ENCODE measurements at places on chromosomes 5 and 9.
A peak's percentile ranks its signal among the peaks of the same experiment; 100 is the strongest.

DNA sequence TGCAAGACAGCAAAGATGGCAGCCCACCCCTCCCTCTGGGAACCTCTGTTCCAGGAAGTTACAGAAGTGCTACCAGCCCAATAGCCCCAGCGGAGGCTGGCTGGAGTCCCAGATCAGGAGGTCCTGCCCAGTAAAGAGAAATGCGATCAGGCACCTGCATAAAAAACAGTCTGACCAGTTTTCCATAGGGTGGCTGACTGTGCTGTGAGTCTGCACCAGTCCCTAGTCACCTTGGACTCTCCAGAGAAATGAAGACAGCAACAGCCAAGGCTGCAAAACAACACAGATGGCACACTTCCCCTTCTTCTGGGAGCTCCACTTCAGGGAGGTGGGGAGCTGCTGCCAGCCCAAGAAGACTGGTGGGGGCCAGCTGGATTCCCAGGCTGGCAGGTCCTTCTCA is 265.5 kb upstream of the PCSK5 start:
- no peak for DNase-seq

GRCh38 chr9:107005201-107005600 is 142.2 kb downstream of the ZNF462 start:
- no peak for DNase-seq

DNA sequence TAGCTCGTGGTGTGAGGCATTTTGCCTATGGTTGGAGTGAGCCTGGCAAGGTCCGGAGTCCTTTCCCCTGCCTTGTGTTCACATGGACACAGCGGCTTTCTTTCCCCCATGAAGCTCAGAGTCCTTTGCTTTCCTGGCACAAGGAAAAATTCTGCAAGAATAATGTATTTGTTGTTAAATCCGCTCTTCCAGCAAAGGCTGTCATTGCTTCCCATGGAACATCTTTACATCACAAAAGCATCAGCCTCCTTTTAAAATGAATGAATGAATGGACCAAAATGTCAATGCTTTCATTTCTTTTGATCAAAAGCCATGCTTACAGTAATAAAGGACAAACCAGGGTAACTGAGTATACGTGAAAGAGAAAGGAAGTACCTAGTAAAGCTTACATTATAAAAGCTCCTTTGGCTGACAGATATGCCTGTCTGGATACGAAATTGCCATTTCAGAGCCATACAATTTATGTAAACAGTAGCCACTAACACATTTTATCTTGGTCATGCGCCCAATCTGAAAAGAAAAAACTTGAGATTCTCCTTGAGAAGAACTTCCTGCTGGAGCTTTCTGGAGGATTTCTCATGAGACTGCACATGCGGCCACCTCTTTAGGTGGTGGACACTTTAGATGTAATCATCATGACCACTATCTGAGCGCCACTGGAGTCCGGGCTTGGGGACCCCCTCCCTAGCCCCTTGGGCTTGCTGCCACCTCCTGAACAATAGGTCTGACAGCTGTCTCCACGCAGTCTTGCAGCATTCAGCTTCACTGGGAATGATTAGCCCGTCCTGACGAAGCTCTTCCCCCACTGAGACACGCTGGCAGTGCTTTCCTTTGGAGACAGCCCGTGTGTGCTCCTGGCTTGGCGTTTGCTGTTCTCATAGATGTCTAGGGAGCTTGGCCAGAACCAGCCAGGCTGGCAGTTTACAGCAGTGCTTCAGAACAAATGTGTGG is 355.9 kb downstream of the ADAMTS6 start:
- peak; percentile 35 for DNase-seq

GRCh38 chr9:125137200-125137599 is 6.1 kb downstream of the SCAI start:
- DNase-seq, result peak; percentile 79

DNA sequence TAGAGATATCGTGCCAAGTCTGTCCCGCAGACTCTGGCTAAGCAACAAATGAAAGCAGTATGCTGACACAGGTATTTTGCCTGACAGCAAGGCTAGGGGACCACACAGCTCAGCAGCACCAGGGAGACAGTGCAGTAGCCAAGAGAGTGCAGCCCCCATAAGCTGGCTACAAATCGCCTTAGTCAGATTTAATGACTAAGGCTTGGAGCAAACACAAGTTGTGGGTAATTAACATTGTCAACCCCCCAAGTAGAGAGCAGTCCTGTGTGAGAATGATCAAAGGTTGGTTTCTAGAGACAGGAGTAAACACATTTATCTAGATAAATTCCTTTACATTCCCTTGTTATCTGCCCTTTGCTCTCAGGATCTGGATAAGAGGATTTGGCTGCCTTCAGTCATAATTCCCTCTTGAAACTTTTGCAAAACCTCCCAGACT is 1434.5 kb upstream of the CDH6 start:
- DNase-seq, result no peak

- DNase-seq, result no peak
Measured at GRCh38 chr5:179858241-179858585, 404 bp downstream of the MRNIP start.

GRCh38 chr9:95977371-95977770 is 101.9 kb downstream of the ERCC6L2 start:
- no peak for DNase-seq

DNA sequence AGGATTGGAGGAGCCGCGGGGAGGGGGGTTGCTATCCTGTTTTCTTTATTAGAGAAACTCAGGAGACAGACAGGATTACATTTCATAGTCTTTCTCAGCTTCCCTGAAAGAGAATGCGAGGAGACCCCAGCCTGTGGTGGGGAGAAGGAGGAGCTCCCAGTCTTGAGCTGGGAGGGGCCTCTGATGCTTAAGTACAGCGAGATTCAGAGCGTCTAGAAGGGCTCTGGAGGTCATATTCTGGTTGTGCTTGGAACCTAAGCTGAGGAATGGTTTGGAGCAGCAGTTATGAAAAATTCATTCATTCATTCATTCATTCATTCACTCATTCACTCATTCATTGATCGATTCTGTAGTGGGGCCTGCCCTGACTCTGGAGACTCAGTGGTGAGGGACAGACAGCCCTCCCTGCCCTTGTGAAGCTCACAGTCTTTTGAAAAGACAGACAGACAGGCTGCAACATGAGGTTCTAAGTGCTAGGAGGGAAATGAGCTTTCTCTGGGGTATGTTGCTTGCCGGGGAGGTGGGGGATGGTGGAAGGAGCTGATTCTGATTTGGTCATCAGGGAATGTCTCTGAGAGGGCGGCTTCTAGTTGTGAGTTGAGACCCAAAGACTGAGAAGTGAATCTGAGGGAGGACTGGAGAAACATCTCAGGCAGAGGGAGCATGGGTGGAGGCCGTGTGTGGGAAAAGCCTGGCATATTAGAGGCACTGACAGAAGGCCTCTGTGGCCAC is 2.5 kb upstream of the SPRY4 start:
- DNase-seq, result peak; percentile 73

DNA sequence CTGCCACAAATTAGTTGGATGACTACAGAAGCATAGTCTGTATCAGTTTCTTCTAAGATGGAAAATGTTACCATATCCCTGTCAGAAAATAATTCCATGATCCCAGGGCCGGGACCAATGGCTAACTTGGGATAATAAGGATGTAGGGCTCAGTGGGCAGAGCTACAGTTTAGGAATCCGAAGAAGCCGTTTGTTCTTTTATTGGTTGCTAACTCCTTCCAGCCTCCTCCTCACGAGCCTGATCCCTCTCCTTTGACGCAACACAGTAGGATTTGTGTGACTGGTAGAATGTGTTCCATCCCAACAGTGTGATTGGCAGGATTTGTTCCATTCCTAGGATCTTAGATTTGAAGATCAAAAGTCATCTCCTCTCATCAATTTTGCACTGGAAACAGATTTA is 496.9 kb downstream of the AGTPBP1 start:
- no peak for DNase-seq

- no peak for DNase-seq
Measured at GRCh38 chr5:171680485-171680884, 105.1 kb upstream of the SMIM23 start.

DNA sequence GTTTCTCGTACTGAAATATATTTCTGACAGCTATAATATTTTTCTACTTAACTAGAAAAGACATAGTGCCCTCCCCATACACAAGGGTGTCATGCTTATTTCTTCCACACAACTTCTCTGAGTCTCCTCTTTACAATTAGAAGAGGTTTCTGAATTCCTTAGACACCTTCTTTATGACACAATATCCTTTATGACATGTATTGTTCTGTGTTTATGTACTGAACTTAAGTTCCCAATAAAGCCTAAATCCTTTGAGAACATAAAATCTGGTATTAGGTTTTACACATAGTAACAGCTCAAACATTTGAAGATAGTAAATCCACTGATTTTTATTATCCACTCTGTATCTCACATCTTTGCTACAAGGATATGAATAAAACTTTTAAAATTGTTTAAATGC is 32.5 kb downstream of the GRAMD2B start:
- DNase-seq, result no peak

DNA sequence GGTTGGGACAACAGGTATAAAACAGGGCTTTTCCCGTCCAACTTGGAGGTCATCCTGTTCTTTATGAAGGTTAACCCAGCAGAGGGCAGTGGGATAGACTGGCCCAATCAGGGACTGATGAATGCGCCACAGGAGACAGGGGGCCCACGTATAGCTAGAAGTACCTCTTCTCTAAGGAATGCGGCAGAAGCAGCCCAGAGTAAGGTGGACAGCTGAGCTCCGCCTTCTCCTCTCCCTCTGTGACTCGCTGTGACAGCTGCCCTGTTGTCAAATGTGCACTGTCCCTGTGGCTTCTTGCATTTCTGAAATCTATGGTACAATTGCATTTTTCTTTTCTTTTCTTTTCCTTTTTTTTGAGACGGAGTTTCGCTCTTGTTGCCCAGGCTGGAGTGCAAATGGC is 306.6 kb downstream of the FBXL7 start:
- DNase-seq, result no peak

DNA sequence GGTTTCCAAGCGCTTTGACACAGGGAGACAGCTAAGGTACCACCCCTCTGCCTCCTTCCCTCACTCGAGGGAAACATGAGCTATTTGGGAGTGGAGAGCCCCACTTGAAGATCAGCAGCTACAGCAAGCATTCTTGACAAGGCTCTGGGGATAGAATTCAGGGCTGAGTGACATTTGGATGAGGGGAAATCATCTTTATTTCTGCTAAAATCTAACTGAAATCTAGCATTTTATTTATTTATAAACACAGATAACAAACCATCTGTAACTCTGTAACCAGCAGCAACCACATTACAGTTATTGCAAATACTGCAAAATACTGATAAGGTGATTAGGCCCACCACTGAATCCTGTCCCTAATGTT is 22.4 kb downstream of the RNF130 start:
- DNase-seq, result no peak

DNA sequence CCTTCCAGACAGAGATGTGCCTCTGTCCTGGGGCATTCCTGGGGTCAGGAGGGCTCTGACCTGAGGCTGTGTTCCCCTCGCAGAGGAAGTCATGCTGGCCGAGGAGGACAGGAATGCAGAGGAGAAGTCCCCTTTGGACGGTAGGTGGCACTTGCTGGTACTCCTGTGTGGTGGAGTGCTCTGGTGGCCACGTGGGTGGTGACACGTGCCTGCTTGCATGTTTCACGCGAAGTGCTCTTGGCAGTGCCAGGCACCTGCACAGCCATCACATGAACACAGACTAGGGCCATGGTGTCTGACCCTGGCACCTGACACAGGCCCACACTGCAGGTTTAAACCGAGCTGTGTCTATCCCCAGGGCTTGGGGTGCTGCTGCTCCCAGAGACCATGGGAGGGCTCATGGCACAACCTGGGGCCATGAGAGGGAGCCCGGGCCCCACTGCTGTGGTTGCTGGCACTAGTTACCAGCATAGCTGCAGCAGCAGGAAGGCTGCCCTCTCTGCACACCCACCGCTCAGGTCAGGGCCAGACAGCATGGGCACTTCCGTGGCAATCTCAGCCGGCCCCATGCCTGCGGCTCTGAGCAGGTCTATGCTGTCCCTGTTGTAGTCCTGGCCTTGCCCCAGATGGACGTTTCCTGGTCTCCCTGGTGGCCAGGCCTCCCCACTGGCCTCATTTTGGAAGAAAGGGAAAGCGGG is 79.3 kb downstream of the CACNA1B start:
- DNase-seq, result no peak

GRCh38 chr5:14252793-14253192 is 109.7 kb downstream of the TRIO start:
- no peak for DNase-seq

DNA sequence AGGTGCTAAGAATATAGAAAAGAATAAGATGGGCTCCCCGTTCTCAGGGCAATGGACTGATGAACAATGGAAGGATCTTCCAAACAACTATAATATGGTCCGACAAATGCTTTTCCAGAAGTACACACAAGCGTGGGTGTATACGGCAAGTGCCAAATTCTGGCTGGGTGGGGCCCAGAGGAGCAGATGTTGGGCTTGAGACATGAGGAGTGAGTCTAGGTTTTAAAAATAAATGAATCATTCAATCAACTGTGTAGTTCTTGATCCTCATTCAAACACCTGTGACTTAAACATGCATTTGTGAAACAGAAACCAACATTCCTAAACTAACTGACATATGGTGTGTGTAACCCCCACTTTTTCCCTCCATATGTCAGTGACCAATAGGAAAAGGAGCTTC is 47.9 kb downstream of the MFAP3 start:
- no peak for DNase-seq

DNA sequence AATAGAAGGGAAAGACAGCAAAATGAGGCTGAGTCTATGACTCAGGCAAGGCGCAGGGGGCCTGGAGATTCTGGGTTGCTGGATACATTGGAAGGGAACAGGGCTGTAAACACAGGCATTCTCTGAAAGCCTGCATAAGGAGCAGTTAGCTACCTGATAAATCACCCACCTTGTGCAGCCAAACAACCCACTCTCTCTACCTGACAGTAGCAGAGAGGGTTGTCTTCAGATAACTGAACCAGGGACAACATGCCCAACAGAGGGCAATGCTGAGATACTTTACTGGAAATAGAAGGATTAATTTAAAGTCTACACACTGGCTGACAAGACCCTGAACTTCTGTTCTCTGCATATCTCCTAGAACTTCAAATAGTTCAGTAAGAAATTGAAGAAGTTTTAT is 161.6 kb downstream of the KCTD16 start:
- no peak for DNase-seq

DNA sequence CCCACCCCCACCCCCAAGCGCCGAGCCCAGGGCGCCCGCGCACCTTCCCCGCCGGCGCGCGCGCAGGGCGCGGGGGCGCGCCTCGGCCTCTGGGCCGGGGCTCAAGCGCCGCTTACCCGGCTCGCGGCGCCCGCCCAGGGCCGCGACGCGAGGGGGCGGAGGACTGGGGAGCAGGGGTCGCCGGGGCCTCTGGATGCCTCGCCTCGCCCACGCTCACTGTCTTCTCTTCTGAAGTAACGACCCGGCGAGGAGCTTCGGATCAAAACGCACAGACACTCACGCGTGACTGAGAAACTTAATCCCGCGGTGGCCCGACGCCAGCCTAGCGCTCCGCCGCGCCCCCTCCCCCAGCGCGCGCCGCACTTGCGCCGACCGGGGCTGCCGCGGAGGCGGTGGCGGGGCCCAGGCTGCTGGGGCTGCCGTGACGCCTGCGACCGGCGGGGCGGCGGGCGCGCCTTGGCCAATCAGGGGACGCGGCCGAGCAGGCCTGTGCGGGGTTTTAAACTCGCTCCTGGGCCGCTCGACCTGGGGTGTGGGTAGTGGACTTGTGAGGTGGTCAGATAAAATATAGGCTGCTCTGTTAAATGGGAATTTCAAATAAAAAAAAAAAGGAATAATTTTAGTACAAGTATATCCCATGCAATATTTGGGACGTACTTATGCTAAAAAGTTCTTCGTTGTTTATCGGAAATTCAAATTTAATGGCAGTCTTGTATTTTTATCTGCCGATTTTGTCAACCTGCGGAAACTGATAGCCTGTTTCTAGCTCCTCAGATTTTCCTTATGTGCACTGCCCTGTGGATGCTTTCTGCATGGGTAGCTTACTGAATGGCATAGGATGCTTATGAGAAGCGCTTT is at the start of gene MPDZ:
TSS of gene MPDZ (minus strand) at position 409 of the 858 bp plus-strand sequence. CDS start 29,377 bp downstream, outside the sequence.
- peak; percentile 77 for DNase-seq
